ENCODE measurements at places on chromosomes 16 and 17.
A peak's percentile ranks its signal among the peaks of the same experiment; 100 is the strongest.

DNA sequence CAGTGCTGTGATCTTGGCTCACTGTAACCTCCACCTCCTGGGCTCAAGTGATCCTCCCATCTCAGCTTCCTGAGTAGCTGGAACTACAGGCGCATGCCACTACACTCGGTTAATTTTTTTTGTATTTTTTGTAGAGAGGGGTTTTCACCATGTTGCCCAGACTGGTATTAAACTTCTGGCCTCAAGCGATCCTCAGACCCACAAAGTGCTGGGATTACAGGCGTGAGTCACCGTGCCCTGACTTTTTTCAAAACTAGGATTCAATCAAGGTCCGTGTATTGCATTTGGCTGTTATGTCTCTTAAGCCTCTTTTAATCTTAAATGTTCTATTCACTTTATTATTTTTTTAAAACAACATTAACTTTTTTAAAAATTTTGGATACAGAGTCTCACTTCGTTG, 4.3 kb upstream of the CCL22 start:
- peak; percentile 15 for DNase-seq

DNA sequence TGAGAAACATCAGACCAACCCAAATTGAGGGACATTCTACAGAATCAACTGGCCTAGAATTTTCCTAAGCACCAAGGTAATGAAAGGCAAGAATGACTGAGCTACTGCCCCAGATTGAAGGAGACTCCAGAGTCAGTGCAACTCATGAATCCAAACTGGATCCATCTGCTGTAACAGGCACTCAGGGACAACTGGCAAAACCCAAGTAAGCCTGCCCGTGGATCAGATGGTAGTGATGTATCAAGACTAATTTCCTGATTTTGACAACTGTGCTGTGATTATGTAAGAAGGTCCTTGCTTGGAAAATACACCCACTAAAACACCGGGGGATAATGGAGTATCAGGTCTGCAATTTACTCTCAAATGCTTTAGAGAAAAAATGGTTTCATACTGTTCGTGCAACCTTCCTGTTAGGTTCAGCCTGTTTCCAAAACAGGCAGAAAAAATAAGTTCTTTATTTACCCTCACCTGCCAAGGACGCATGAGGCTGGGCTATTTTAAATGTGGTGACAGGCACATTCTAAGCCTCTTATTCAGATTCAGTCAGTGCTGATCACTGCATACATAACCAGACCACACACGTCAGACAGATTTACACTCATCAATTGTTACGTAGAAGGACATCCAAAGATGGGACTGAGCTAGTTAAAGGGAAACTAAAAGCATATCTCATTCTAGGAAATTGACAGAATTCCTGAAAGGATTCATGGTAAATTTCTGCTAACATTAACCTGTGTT, 7.0 kb downstream of the MBTPS1 start:
- DNase-seq, result no peak

GRCh38 chr17:65277576-65277975, 140.4 kb downstream of the RGS9 start:
- no peak for DNase-seq

GRCh38 chr16:76511203-76511602, 234.0 kb downstream of the CNTNAP4 start:
- no peak for DNase-seq

DNA sequence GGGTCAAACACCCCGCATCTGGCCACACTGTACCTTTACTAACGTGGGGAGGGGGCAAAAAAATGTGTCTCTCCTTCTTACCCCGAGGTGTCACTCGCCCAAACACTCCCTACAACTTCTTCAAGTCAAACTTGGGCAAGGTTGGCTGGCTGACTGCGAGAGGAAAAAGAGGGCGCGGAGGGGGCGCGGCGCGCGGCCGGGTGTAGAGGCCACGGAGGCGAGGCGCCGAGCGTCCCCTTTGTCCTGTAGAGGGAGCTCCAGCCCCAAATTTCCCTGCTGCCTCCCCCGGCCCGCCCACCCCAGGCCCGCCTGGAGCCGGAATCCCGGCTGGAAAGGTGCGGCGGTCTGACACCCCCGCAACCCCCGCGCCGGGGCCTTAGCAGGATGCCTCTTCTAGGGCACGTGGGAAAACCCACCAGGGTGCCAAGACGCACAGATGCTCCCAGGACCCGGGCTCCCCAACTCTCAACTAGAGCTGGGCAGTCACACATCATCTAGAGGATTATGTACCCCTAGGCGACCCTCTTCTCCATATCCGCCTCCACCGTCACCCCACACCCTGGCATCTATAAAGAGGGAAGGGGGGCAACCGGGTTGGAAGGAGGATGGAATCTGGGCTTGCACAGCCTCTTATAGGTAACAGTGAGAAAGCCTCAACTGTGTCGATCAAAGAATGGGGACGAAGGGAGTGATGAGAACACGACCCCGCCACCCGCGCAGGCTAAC, 4.2 kb downstream of the IRX3 start:
- DNase-seq, result peak; percentile 87

GRCh38 chr16:53693320-53693719, 10.3 kb downstream of the RPGRIP1L start:
- no peak for DNase-seq

GRCh38 chr16:20001856-20002707, 71.6 kb downstream of the GPR139 start:
- no peak for DNase-seq

DNA sequence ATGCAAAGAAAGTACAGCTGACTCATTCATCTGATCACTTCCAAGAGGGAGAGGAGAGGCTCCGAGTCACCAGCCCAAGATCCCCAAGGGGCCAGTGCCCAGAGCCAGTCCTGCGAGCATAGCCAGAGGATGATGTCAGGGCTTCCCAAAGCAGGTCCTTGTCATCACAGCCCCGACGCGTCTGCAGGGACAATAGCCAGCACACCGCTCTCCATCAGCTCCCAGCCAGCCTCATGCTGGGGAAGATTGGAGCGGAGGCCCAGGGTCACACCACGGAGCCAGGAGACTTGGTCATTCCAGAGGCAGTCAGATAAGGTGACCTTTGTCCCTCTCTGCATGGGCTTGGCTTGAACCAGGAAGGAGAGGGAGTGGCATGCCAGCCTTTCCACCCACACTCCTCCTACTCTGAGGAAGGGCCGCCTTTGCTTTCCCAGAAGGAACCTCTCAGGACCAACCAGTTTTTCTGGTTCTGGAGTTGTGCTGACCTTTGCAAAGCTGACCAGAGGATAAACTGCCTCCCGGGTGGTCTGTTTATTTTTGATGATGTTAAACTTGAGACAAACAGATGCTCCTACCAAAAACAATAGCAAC, 58.3 kb upstream of the ARHGAP44 start:
- DNase-seq, result peak; percentile 72

GRCh38 chr16:4182581-4183236, 59.2 kb downstream of the SRL start:
- no peak for DNase-seq

- DNase-seq, result no peak
These were observed 519.1 kb downstream of the MAF start for GRCh38 chr16:79081297-79082066.

DNA sequence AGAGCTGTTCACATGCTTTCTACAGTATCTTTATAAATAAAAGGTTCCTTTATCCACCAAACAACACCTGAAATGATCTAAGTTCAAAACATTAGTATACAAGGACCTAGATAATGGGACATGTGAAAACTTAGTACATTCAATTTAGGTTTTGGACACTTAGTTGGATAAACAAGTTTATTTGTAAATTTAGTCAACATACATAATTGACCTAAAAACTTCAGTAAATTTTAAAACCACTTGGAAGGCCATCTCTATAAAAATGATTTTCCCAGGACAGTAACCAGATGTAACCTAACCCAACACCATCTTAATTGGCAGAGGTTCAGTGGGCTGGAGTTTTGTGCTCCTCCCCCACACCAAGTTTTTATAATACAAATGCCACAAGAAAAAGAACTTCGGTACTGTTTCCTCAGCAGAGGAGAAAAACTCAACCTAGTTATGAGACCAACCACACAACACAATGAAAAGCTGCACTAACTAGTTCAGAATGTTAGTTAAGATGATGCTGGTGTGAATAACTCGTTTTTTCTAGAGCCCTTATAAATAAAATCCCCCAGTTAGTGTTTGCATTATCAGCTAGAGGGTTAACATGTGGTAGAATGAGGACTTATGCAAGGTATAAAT, 7.2 kb upstream of the UNK start:
- no peak for DNase-seq

DNA sequence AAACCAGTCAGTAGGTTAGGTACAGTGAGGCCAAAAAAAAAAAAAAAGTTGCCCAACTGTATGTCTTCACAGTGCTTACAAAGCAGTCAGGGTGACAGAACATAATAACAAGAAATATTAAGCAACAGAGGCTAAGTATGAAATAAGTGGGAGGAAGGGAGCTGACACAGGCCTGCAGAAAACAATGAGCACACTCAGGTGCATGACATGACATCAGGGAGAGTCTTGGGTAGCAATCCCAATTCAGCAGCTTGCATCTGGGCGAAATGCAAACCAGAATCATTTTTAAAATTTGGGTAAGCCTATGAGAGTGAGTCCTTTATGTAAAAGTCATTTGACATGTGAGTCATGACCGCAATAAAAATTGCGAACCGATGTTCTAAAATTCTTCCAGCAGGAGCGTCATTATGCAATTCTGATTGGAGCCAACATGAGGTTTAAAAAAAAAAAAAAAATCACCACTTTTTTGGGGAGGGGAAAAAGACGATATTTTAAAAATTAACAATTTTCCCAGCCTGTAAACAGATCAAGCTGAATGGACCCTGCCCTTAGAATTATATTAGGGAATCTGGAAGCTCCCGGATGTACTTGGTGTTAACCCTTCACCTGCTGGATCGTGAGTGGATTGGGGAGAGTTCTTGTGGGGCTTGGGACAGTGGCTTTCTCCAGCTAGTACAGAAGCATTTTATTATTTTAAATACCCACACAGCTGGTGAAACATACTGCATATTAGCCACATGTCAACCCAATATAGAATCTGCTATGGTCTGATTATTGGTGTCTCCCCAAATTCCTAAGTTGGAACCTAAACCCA, 127.9 kb downstream of the NPIPB5 start:
- no peak for DNase-seq

GRCh38 chr16:67516296-67517154, 12.1 kb upstream of the RIPOR1 start:
- no peak for DNase-seq

DNA sequence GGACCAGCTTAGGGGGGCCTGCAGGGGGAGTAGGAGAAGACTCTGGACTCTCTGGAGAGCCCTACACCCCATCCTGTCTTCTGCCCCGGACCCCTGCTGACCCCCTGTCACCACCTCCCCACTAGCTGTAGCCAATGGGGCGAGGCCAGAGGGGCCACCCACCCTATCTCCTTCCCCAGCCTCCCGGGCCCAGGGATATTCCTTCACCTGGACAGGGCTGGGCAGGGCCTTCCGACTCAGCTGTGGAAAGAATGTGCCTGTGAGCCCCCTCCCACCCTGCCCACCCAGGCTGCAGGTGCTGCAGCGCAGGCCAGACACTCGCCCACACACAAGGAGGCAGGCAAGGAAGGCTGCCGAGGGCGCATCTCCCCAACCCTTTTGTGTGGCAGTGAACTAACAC, 23.0 kb downstream of the TSPOAP1 start:
- DNase-seq, result peak; percentile 47

DNA sequence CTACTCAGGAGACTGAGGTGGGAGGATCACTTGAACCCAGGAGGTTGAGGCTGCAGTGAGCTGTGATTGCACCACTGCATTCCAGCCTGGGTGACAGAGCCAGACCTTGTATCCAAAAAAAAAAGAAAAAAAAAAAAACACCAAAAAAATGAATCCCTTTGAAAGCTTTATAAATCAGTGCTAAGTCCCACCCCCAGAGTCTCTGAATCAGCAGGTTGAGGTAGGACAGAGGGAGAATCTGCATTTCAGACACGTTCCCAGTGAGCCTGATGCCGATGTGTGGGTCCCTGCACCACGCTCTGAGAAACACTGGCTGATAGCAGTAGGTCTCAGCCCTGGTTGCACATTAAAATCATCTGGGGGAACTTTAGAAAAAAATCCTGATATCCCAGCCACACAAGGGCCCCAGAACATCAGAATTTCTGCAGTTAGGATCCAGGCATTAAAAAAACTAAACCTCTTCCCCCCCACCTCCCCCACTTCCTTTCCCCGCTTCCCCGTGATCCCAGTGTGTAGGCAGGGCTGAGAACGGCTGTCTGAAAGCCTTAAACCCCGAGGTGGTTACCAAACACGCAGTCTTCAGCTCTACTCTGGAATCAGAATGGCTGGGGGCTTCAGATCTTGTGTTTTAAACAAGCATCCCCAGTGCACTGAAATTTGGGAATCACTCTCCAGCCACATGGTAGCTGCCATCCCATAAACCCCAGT, 27.3 kb upstream of the GPRC5B start:
- no peak for DNase-seq

DNA sequence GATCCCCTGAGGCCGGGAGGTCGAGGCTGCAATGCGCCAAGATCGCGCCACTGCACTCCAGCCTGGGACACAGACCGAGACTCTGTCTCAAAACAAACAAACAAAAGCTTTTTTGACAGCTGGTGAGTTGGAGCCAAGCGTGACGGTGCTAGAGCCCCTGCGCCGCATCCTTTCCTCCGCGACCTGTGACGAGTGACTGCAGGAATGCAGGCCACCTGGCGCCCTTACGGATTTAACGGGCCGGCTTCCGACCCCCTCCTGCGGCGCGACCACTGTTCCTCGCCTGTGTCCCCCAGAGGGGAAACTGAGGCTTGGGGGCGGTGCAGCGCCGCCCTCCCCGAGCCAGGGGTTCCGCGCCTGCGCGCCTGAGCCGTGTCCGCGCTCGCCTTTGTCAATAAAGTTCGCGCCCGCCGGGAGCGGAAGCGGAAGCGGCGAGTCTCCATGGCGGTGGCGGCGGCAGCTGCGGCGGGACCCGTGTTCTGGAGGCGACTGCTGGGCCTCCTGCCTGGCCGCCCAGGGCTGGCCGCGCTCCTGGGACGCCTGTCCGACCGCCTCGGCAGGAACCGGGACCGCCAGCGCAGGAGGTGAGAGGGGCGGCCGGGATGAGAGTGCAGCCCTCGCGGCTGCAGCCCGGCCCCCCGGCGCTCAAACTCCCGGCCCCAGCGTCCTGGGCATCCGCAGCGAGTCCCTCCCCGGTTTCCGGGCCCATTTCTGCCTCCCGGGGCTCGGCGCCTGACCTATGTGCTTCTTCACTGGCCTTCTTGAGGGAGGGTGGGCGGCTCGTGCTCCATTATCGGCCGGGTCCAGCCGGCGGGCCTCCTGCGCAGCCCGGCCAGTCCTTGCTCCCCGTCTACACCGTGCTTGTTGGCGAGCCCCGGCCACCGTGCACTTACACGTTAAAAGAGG, at the start of gene PGS1:
Gene PGS1 (plus strand): TSS at position 425 of the 906 bp plus-strand sequence. CDS start 17 bp downstream, at position 442.
- DNase-seq, result peak; percentile 80

DNA sequence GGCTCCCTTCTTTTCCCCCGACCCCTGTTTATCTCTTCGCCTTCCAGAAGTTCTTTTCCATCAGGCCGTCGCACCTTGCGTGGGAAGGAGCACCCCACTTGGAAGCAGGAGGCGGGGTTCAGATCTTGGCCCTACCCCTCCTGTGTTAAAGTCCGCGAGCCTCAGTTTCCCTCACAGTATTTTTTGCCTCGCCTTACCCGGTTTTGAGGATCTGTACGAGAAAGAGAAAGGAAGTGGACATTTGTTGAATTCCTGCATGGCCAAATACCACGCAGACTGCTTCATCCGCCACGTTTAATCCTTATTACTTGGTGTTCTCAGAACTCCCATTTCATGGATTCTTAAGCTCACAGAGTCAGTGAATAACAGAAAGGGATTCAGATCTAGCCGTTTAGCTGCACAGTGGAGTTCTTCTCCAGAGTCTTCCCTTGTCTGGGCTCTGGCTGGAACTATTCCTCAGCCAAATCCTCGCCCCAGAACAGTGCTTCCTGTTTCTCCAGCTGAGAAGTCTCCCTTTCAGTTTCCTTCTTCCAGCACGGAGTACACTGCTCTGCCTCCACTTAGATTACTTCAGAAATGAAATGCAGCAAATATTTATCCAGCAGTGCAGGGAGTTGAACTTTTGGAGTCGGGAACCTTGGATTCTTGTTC, 590 bp downstream of the TMEM219 start:
- DNase-seq, result peak; percentile 19

All from kidney (tissue), 22 donors.